Melanocyte of skin (primary cell): ENCODE measurements at places on chromosomes 5 and 9. TPM values are rescaled to one million over a fixed set of nuclear protein-coding genes. Genes with fewer than 3 reads are reported as not detected.

The TMEM174 gene
- not detected in 2 replicates for total RNA-seq

The ZBTB26 gene
- total RNA-seq: 3.1 and 4.0 TPM in 2 replicates

The OR13C4 gene
- not detected in 2 replicates for total RNA-seq

The CLIC3 gene
- not detected in 2 replicates for total RNA-seq

The SLC36A2 gene
- total RNA-seq: not detected in 2 replicates

The PCDHB3 gene
- under 0.01 TPM in 2 replicates for total RNA-seq

The CANX gene
- total RNA-seq: 721 and 848 TPM in 2 replicates

The DMRTA1 gene
- total RNA-seq: 0.15 TPM in 1 of 2 replicates, not detected in the other

The TRIM36 gene
- 3.2 and 7.3 TPM in 2 replicates for total RNA-seq
